Caki2 (cell line): ENCODE measurements at places on chromosomes 7 and 10. TPM values are rescaled to one million over a fixed set of nuclear protein-coding genes. Genes with fewer than 3 reads are reported as not detected.

DNA sequence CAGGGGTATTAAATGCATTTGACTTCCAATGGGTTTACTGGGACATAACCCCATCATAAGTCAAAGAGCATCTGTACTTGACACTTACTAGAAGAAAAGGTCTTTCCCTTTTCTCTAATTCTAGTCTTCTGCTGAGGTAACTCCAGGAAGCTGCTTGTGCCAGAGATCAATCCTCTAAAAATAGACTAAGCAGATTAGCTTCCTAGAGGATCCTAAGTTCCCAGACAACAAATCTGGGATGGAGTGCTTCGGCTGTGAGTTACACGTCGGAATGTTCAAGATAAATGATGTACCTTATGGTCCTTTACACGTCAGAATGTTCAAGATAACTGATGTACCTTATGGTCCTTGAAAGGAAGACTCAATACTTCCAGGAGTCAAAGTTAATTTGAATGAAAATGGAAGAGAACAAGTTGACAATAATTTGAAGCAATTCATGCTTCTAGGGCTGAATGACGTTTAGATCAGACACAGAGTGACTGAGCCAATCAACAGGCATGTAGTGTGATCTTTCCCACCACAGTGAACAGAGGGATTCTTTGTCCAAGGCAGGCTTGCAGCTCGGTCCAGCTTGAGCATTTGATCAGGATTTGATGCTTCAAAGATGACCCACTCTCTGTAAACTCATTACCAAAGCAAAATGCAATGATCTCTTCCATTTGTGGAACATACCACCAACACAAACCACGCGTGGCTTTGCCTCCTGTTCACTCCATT, 63.8 kb downstream of the SLC37A3 start:
- DNase-seq = no peak

Gene MEOX2
- total RNA-seq = not detected in 2 replicates

DNA sequence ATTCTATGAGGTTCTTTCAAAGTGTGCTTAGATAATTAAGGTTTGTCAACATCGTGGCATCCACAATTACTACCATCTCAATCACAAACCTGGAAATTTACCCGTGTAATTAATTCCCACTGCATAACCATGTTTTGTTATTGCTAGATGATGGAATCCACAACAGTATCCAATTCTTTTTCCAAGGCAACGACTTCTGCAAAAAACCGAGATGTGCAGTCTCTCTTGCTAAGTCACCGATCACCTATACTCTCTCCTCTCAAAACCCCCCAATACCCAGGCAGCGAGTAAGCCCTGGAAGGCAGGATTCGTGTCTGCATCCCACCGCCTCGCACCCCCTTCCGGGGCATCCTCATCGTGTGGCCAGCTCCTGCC, 678 bp upstream of the EIF4H start:
- no peak for DNase-seq

GRCh38 chr10:35345383-35345742, 9.1 kb downstream of the CCNY start:
- DNase-seq = no peak

DNA sequence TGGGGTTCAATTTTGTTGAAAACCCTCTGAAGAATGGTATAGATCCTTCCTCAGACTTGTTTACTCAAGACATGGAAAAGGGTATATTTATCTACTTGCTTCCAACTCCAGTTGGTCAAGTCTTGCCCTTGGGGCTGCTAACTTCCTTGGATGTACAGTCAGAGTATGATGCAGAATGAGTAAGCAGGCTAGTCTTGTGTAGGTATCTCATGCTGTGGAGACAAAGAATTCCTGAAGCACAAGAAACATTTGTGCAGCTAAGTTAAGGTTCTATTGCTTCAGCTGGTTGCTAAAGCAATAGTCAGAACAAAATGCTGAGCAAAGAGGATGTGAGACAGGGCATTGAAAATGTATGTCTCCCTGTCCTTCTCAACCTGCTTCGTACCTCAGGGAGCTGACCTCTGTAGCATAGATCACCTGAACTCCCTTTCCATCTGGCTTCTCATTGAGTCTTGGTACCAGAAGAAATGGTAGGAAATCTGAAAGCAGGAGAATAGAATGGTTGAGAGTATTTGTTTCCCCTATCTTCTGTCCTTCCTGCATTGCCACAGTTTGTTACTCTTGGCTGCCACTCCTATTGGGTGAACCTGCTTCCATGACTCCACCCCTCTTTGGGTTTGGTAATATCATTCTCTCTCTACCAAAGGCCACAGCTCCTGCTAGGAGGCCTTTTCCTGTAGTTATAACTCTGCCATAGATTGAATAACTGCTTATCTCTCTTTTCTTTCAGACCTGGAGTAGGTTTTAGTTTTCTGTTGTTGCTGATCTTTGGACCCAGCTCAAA, 346.0 kb downstream of the PHF14 start:
- DNase-seq = no peak

DNA sequence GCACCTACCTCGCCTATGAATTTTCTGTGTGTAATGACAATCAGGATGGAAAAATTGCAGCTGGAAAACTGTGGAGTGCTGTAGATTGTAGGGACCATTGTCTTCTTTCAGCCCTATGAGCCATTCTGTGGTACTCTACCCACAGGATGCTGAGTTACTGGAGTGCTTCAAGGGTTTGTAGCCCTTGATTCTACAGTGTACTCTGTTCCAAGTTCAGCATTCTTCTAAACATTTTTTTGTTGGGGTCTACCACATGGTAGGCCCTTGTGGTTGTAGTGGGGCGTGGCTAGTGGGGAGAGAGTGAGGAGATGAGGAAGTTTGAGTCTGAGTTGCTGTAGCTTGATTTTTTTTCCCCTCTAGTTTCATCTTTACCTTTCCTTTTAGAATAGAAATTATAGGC, 33.5 kb downstream of the REEP3 start:
- DNase-seq = peak; percentile 50

Gene IRF5
- total RNA-seq = 73.4 and 92.1 TPM in 2 replicates
